Suprapubic skin (tissue), 4 donors: ENCODE measurements at places on chromosomes 6 and 20. TPM values are rescaled to one million over a fixed set of nuclear protein-coding genes. Genes with fewer than 3 reads are reported as not detected.

GRCh38 chr6:4336778-4337442, 201.5 kb upstream of the ECI2 start:
- DNase-seq = no peak

- DNase-seq = no peak
Observed at GRCh38 chr6:119985952-119986736, 636.6 kb upstream of the MAN1A1 start.

DNA sequence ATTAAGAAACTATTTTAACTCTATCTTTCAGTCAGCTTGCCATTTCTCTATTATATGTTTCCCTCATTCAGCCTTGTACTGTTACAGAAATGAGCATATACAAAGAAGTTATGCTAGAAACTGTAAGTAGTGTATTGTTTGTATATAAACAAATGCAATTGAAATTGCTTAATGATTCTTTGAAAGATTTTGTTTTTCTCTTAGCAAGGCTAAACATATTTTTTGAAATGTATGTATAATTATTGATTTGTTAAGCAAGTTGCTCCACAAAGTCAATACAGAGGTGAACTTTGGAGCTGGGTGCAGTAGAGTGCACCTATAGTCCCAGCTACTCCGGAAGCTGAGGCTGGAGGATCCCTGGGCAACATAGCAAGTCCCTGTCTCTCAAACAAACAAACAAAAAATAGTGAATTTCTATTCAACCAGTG, 253.6 kb downstream of the RNGTT start:
- DNase-seq = no peak

- no peak for DNase-seq
Observed at GRCh38 chr20:12133553-12133952, 215.9 kb downstream of the BTBD3 start.

GRCh38 chr6:150800674-150801314, 64.7 kb upstream of the MTHFD1L start:
- DNase-seq = no peak

DNA sequence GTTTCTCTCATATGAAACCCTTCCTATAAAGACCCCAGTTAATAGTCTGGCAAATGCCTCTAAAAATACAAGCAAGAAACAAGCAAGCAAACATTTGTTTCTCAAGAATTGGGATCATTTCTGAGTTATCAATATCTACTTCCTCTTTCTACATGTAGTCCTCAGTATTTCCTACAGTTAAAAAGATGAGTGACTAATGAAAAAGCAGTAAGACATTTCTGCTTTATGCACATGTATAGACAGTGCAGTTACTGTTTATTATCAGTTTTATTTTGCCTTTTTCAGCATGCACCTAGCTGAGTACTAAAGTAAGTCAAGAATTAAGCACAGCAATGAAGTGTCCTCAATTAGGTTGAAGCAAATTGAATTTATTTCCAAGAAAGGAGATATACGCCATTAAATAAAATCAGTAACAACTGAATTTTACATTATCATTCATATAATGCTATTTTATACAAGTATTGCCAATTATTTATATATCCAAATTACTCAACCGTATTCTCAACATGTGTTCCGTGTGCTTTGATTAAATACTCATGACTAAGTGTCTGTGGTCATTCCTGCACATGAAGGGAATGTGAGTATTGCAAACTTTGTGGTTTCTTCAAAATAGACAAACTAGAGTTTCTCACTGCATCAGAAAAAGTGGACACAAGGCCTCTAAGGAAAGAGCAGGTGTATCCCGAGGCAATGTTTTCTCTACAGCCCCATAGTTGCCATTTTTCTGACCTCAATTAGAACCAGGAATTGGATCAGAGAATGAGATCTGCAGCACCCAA, 159.3 kb upstream of the MARCKS start:
- no peak for DNase-seq

GRCh38 chr20:8267009-8267408, 134.9 kb downstream of the PLCB1 start:
- DNase-seq = no peak

DNA sequence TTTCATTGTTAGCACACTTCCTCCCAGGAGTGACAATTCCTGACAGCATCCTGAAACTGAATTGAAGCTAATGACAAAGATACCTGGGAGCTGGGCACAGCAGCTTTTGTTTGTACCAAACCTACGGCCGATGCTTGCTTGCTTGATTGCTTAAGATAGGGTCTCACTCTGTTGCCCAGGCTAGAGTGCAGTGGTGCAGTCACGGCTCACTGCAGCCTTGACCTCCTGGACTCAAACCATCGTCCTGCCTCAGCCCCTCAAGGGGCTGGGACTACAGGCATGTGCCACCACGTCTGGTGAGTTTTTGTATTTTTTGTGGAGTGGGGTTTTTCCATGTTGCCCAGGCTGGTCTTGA, 84.7 kb upstream of the SCP2D1 start:
- DNase-seq = no peak

GRCh38 chr20:62826646-62827310, 9.9 kb downstream of the COL9A3 start:
- no peak for DNase-seq

- DNase-seq = no peak
Observed at GRCh38 chr6:7100753-7101081, 7.0 kb upstream of the RREB1 start.

- DNase-seq = no peak
Observed at GRCh38 chr6:122947355-122947754, 48.7 kb upstream of the CLVS2 start.

Gene JPH2
- total RNA-seq = 4.7 TPM

Gene KCNB1
- 2.2 TPM for total RNA-seq

Gene DPPA5
- not detected for total RNA-seq

Gene MSH5
- total RNA-seq = 60.1 TPM

Gene IPCEF1
- total RNA-seq = 0.42 TPM
